K562 (cell line): ENCODE measurements at places on chromosomes 5 and 9. TPM values are rescaled to one million over a fixed set of nuclear protein-coding genes. Genes with fewer than 3 reads are reported as not detected.

DNA sequence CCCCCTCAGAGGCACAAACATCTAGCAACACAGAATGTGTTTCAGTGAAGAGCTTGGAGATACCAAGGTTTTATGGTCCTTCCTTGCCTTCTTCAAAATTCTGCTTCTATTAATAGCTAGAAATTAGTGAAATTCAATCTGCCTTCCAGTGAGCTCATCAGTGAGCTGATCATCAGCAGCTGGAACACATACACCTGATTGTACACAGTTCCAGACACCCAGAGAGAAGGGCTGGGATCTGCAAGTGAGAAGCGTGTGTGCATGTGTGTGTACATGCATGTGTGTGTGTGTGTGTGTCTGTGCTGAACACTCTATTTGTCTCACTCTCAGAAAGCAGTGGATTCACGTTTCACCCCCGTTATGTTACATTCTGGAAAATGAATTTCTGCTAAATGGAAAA is 28.5 kb downstream of the CFAP90 start:
- no peaks in the 10 kb centered on the region for H3K36me3 ChIP-seq
- no peak overlapping the region for H3K4me3 ChIP-seq
- H3K4me1 ChIP-seq, result no peaks in the 10 kb centered on the region
- DNase-seq, result no peak

Gene QRFP
- polyA plus RNA-seq, result not detected in 2 replicates

Gene CCL19
- not detected in 2 replicates for polyA plus RNA-seq

- no peaks in the 10 kb centered on the region for H3K4me1 ChIP-seq
- H3K27ac ChIP-seq, result no peak overlapping the region
- DNase-seq, result no peak
- H3K4me3 ChIP-seq, result no peak overlapping the region
These were observed 5.7 kb upstream of the C5orf46 start for GRCh38 chr5:147912011-147912410.

Gene EXOSC3
- polyA plus RNA-seq, result 215 and 266 TPM in 2 replicates

DNA sequence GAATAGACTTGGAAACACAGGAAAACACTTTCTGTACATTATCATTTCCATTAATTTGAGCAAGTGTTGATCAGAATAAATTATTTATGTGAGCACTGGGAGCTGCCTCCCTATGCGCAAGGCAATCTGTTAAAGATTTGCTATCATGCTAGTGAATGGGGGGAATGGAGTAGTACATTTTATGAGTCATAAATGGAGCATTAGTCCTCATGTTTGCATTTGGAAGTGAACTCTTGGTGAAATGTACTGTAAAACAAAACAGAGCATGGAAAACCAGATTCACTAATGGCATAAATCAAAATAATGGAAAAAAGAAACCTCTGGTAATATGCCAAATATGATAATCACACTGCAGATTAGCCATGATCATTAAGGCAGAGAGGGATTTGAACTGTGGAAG is 40.5 kb upstream of the TMC1 start:
- H3K4me1 ChIP-seq, result peaks cover 3% of the 10 kb centered on the region; the same call in 1 of the 2 replicates
- H3K27me3 ChIP-seq, result no peaks in the 10 kb centered on the region

DNA sequence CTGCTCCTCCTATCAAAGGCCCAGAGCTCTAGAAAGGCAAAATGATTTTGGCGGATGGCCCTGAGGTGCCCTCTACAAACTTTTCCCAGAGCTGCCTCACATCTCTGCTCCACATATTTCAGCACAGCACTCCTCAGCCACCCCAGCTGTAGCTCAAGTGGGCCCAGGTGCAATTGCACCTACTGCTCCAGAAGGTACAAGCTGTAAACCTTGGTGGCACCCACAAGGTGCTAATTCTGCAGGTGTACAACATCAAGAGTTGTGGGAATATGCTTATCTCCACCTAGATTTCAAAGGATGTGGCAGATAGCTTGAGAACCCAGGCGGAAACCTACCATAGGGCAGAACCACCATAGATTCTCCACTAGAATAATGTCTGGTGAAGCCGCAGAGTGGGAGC is 432.2 kb downstream of the TMEM232 start:
- H3K4me1 ChIP-seq, result no peaks in the 10 kb centered on the region
- DNase-seq, result no peak
- no peaks in the 10 kb centered on the region for H3K27me3 ChIP-seq
- H3K4me3 ChIP-seq, result no peak overlapping the region
- H3K36me3 ChIP-seq, result no peaks in the 10 kb centered on the region

DNA sequence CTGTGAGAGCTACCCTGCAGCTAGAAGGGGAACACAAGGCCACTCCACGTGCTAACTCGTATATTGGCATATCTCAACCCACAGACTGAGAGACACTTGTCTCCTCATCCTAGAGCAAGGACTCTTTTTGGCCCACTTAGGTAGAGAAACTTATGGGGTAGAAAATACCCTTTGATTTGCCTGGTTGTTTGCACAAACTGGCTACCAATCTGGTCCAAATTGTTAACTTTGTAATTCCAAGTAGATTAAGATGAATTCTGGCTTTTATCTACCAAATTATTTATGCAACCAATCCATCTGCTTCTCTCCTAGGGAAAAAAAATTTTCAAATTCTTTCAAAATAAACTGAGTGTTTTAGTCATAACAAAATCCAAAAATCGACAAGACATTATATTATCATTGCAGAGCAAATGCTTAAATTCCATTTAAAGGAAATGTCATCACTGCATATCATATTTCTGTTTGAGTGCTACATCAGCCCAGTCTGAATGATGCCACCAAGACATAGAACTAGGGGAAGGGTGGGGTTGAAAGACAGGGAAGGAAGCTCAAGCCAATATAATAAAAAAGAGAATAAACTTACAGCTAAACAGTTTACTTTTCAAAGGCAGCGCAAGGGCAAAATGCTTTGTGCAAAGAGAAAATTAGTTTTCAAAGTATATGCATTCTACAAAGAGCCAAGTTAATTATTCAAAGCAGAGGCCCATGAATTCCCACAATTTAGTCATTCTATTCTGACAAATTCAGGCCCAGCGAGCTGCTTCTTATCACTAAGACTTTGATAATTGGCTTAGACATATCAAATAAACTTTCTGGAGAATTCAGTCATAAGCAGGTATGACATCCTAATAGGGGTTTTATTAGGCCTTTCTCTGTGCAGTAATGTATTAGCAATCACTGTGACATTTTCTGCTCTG is 198.0 kb downstream of the CAAP1 start:
- no peak overlapping the region for H3K27ac ChIP-seq
- no peaks in the 10 kb centered on the region for H3K27me3 ChIP-seq
- no peaks in the 10 kb centered on the region for H3K4me1 ChIP-seq
- DNase-seq, result no peak

Gene ELL2
- polyA plus RNA-seq, result 9.0 and 14.6 TPM in 2 replicates

Gene NAIP
- polyA plus RNA-seq, result 3.3 and 3.6 TPM in 2 replicates

- H3K27me3 ChIP-seq, result no peaks in the 10 kb centered on the region
- no peaks in the 10 kb centered on the region for H3K4me1 ChIP-seq
- H3K27ac ChIP-seq, result no peak overlapping the region
- H3K36me3 ChIP-seq, result no peaks in the 10 kb centered on the region
- no peak overlapping the region for H3K4me3 ChIP-seq
These were observed 49.7 kb upstream of the FNIP1 start for GRCh38 chr5:131846536-131846935.

Gene C9orf50
- polyA plus RNA-seq, result not detected in 2 replicates

DNA sequence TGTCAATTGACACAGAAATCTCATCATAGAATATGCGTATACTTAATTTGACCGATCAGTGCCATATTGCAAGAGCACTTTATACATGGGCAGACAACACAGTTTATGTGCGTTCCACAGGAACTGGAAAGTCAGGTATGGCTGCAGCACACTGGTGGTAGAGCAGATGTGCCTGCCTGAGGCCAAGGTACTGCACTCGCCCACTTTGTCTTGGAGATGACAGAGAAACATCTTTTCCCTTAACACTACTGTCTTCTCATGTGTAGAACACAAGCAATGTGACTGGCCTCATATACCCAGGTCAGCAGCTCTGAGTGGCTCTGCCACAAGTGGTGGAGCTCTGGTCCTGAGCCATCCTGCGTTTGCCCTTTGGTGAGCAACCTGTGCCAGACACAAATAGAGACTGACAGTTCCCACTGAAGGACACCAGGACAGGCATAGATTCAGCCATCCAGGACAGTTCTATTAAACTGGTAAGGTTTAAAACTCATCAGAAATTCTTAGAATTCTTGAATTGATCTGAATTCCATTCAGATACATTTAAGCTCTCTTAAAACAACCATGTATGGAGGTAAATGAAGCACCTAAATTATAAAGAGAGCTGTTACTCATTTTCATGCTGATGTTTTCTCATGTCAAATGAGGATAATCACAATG is 21.0 kb upstream of the PPP2CA start:
- no peak for DNase-seq
- peaks cover 10% of the 10 kb centered on the region for H3K4me1 ChIP-seq
- H3K4me3 ChIP-seq, result no peak overlapping the region
- H3K36me3 ChIP-seq, result no peaks in the 10 kb centered on the region
- no peak overlapping the region for H3K27ac ChIP-seq
- H3K27me3 ChIP-seq, result no peaks in the 10 kb centered on the region

Gene OR1J2
- polyA plus RNA-seq, result not detected in 2 replicates

Gene ITK
- not detected in 2 replicates for polyA plus RNA-seq

GRCh38 chr9:15725953-15726352 is 173.1 kb downstream of the CCDC171 start:
- H3K27ac ChIP-seq, result no peak overlapping the region
- H3K4me1 ChIP-seq, result no peaks in the 10 kb centered on the region
- no peaks in the 10 kb centered on the region for H3K36me3 ChIP-seq
- no peak for DNase-seq
- no peak overlapping the region for H3K4me3 ChIP-seq

Gene MOB3B
- polyA plus RNA-seq, result 5.7 and 6.9 TPM in 2 replicates

Gene SLC36A2
- not detected in 2 replicates for polyA plus RNA-seq
